ENCODE measurements at places on chromosomes 7 and 10.

DNA sequence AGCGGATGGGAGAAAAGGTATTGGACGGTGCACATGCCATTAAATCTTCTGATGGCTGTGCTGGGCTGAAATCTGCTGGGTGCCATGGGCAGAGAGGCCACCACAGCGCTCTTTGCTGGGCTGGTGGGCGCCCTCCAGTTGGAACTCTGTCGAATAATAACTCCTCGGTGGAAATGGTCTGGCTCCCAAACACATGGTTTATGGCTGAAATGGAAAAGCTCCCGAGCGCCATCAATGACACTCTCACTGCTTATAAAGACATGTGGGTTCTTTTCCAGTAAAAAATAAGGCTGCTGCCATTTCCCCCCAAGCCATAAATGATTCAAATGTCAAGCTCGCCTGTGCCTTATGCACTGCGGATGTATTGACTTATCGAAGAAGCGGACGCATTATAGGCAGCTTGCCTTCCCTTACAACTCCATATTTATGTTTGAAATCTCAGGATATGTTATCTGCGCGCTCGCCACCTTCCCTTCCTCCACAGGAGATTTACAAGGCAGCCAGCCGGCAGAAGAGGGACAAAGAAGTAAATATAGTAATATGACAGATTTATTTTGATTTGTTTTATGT, 239.0 kb upstream of the MKI67 start:
- no peak for DNase-seq

DNA sequence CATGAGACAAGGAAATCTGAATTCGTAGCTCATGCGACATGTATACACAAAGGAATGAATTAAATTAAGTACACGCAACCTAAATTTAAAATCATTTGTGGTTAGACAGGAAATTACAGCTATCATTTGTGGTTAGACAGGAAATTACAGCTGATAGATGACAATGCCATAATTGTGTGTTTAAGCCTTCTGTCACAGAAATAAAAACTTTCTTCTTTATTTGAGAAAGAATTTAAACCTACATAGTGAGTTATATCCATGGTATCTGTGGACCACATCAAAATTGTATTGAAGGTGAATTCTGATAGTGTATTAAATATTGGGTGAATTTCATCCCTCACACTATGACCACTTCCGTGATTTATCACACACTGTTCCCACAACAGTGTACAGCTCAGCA, 362.9 kb downstream of the MAGI2 start:
- no peak for DNase-seq

DNA sequence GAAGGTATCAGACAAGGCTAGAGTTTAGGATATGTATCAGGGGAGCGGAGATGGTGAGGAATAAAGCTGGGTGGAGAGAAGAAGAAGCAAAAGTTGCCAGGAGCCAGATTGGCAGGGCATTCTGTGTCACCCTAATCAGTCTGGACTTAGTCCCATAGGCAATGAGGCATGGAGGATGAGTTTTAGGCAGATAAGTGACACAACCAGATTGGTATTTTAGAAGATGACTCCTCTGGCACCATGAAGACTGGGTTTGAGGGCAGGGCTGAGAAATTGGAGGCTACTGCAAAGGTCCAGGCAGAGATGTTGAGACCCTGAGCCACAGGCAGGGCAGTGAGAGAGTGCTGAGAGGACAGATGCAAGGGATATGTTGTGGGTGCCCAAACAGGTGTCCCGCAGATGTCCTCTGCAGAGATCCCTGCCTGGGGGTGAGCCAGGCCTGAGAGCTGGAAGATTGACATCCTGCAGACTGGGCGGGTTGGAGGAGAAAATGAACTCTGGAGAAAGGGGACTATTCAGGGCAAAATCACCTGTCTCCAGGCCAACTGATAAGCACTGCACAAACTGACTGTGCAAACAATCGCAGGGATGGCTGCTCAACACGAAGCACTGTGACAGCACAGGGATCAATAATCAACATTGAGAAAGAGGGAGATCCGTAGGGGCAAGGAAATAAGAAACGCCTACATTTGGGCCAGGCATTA, 11.9 kb upstream of the HABP2 start:
- DNase-seq = no peak

- no peak for DNase-seq
Observed at GRCh38 chr7:131112431-131112830, 215.2 kb upstream of the MKLN1 start.

DNA sequence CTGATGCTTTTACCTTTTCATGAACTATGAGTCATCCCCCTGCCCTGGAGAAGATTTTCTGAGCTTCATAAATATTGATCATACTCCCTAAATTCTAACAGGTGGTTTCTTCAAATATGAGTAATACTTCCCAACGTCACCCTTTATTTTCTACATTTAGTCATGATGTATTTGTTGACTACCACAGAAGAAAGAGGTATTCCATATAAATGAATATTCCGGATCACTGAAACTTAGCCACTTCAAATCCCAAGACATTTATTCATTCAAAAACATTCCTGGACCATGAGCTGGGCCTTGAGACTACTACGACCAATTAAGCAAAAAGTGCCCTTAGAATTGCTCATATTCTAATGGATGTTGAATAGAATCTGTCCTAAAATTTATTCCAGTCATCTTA, 395.8 kb upstream of the NPVF start:
- DNase-seq = no peak
